ENCODE measurements at places on chromosomes 3 and 15. TPM values are rescaled to one million over a fixed set of nuclear protein-coding genes. Genes with fewer than 3 reads are reported as not detected.

DNA sequence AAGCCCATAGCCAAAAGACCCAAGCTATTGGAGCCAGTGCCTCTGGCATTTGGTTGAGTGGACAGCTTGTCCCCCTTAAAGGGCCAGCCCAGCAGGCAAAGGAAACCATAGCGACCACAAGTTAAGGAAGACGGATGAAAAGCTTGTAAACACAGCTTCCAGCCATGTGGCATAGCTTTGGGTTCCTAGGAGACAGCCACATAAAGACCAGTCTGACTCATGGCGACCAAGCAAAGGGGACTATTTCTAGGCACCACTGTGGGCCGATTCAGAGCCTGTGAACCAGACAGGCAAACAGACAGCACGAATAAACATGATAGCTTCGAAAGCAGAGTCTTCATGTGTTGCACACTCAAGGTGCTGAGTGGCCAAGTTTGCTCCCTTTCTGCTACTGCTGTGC is 30.5 kb upstream of the SRGAP3 start:
- DNase-seq: no peak

The CFAP161 gene
- not detected for total RNA-seq

The LYZL4 gene
- total RNA-seq: not detected

GRCh38 chr15:93076217-93076616 is 12.8 kb downstream of the RGMA start:
- DNase-seq: no peak

DNA sequence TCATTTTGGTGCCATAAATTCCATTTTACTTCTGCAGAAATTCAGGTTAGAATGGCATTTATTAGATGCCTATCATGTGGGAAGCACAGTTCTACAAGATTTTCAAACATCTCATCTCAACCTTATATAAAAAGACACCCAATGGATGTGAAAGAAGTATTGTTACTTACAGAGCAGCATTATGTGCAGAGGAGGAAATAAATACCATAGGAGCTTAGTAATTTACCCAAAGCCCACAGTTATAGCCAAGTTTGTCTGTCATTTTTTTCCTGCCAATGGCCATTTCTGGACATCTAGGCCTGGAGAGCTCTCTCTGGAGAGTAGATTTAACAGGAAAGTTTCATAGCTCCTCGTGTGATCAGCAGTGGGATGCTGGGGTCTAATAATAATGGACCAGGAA is 659.4 kb upstream of the NAALADL2 start:
- no peak for DNase-seq

The TUSC7 gene
- total RNA-seq: not detected

DNA sequence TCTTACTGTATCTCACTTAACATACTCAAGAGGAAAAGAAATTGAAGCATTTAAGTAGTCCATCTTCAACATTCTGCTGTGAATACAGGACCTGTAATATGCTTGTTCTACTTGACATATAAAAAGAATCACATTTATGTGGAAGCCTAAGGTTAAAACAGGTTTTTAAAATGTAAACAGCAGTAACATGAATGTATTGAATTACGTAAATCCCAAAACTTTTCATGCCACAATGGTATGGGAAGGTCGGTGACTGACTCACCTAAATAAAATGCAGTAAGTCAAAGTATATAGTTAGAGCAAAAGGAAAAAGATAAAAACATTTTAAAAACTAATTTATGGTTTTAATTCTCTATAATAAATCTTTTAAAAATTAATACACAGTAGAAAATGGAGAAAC is 115.7 kb upstream of the TJP1 start:
- no peak for DNase-seq

The MUC20 gene
- total RNA-seq: 19.7 TPM

The LINGO1 gene
- 19.6 TPM for total RNA-seq

DNA sequence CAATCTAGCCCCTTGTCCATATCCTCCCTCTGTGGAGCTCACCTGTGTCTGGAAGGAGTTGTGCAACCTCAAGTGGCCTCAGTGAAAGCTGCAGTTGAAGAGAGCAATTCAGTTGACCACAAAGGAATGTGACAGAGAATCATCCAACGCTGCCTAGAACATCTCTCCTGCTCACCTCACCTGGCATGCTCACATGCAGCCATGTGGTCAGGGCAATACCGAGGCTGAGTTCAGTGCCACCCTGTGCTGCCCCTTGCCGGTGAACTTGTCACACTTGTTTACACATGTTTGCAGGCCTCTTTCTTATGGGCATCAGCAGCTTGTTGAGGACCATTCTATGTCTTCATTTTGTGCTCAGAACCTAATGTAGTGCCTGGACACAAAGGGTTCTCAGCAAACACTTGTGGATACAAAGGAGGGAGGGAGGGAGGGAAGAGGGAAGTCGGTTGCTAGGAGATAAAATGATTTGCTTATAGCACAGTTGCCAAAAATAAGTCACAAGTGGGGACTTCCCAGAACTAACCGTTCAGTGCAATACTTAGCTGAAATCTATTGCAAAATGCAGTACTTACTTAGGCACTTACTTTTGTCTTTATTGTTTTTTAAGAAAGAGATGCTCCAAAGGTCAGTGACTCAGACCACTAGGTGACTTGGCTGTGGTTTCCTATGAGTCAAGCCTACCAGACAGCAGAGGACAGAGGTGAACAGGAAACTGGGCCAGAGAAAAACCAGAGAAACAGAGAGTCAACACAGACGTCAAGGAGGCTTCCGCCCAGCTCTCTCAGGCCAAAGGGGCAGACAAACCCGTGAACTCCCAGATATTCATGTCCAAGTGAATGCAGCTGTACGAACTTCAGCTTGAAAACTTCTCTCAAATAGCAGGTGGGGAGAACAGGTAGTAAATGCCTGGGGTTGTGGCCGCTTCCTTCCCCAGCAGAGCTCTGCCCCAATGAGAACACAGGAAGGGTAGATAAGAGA is 227.8 kb upstream of the CTNNB1 start:
- DNase-seq: no peak

DNA sequence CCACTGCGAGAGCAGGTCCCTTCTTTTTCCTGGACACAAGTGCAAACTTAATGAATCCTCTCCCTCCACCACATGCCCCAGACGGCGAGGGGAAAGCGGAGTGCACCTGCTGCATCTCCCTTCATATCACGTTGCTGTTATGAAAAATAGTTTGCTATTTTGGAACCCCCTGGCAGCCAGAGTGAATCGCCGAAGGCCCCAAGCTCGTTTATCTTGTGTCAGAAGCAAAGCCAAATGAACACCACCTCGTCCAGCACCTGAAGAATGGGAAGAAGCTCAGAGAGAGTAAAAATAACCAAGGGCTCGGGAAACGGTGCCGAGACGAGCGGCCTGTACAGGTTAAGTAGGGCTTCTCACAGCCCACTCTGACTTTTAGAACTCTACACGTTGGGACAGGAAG is 394.6 kb upstream of the RORA start:
- DNase-seq: no peak

GRCh38 chr3:165434516-165434915 is 238.3 kb upstream of the SLITRK3 start:
- DNase-seq: no peak

- DNase-seq: no peak
Observed at GRCh38 chr3:46922871-46923558, 45.5 kb downstream of the PTH1R start.

- DNase-seq: no peak
Observed at GRCh38 chr3:101695779-101696372, 9.4 kb upstream of the RPL24 start.

GRCh38 chr15:39195961-39196486 is 384.9 kb upstream of the THBS1 start:
- no peak for DNase-seq

DNA sequence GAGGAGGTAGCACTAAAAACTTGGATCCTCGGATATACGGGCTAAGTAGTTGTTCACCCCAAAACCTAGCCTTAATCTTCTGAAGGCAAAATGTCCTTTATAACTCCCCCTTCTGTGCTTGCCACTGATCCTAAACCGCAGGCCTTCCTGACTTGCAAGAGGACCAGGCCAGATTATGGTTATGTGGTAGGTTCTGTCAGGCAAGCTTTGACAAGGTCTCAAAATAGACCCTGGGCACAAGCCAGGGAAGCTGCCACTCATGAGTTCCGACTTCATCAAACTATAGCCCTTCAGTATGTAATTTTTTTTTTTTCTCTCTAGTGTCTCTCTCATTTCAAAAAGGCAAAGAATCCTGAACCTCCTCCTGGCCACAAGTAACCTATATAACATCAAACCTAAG is 3.2 kb downstream of the LRRFIP2 start:
- no peak for DNase-seq

- no peak for DNase-seq
Observed at GRCh38 chr15:42182961-42183360, 25.1 kb downstream of the VPS39 start.

DNA sequence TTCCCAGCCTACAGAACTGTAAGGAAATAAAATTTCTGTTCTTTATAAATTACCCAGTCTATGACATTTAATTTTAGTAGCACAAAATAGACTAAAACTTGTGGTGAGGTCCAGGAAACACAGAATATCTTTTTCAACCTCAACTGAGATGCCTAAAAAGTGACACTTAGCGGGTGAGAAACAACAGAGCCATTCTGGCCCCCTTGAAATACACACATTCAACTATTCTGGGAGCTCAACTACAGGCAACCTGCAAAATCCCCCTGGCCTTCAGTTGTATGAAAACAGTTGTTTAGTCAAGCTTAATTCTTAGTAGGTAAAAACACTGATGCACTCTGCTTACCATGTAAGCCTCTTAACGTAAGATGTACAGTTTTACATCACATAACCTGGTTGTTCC is 66.8 kb downstream of the ANKRD28 start:
- no peak for DNase-seq

The ZNF80 gene
- not detected for total RNA-seq

The KLHL40 gene
- 0.12 TPM for total RNA-seq

DNA sequence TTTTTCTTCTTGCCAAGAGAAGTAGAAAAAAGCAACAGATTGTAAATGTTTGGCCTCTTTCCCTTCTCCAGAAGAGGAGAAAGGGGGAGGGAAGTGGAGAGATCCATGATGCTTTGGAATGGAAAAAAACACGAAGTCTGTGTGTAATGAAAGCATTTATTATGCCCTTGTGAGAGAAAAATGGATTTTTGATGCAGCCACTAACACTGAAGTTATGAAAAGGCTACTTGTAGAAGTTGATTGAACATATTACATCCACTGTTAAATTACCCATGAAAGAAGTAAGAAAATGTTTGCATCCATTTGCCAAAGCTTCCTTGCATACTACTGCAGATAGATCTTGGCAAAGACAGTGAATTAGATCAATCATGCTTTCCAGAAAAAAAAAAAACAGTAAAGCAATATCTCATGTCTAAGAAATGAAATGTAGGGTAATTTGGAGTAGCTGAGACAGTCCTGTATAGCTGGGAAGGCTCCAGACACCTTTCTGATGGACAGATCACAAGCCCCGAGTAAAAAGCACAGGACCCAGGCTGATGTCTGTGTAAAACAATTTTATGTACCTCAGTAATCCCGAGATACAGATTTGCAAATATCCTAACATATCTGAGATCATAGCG is 295.5 kb downstream of the PLOD2 start:
- no peak for DNase-seq

GRCh38 chr3:197836244-197836643 is 45.2 kb downstream of the LRCH3 start:
- DNase-seq: no peak

DNA sequence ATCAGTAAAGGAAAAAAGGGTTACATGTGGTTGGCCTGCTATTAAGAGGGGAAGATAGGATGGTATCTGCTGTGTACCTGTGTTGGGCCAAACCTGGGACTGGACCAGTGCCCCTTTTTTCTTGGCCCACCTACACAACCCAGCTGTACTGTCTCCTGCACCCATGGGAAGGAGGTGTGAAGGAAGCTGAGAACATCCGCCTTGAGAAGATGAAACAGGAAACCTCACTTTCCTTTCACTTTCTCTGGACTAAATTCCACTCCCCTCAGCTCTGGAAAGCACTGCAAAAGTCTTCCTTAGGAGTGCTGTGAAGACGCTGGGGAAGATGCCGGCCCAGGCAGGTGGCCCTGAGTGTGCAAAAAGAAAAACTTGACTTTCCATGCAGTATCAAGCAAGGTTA is 37.6 kb downstream of the LRRN1 start:
- DNase-seq: no peak

The CSTA gene
- total RNA-seq: 99.3 TPM

GRCh38 chr3:168991803-168992202 is 671.7 kb downstream of the MECOM start:
- no peak for DNase-seq

- DNase-seq: no peak
Observed at GRCh38 chr3:69675786-69676530, 63.3 kb upstream of the MITF start.

The RTP1 gene
- total RNA-seq: not detected

DNA sequence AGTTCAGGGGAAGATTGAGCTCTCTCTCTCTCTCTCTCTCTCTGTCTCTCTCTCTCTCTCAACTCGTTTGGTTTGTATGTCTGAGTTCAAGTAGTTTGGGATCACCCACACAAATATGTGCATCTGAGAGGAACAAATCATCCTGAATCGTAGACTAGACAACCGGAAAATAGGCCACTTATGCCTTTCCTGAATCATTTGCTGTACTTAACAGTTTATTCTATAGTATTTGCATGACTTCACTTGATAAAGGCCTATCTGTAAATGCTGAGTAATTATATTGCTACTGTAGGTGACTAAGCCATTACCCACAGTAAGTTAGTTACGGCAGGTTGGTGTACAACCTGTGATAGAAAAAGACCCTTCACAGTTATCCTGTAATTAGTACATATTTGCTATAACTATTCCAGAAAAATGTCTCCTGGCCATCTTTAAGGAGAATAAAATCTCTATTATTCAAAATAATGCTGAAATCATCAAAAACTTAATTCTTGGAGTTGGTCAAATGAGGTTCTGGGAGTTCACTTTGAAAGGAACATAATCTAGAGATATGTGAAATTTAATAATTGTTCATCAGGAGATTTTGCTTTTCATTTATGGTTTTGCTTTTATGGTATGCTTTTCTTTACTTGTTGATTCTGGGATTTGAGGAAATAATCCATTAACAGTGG is 31.1 kb downstream of the OXSM start:
- no peak for DNase-seq

The PRSS50 gene
- 1.1 TPM for total RNA-seq

The GRK7 gene
- total RNA-seq: not detected

The ADPRH gene
- total RNA-seq: 3.3 TPM
